Activated naive CD8-positive, alpha-beta T cell treated with anti-CD3 and anti-CD28 coated beads, Interleukin-2, amount 10 ng/mL, durations not matched to agents 7 days and 5 days (primary cell): ENCODE measurements at places on chromosomes 2 and 18. TPM values are rescaled to one million over a fixed set of nuclear protein-coding genes. Genes with fewer than 3 reads are reported as not detected.

GRCh38 chr18:65876310-65876709 is 125.5 kb downstream of the CDH7 start:
- no peaks in the 10 kb centered on the region for H3K27me3 ChIP-seq
- no peak overlapping the region for H3K27ac ChIP-seq
- no peaks in the 10 kb centered on the region for H3K4me1 ChIP-seq
- no peaks in the 10 kb centered on the region for H3K36me3 ChIP-seq
- no peak overlapping the region for H3K4me3 ChIP-seq

- no peak for DNase-seq
- H3K27me3 ChIP-seq = no peaks in the 10 kb centered on the region
- no peaks in the 10 kb centered on the region for H3K4me1 ChIP-seq
- H3K4me3 ChIP-seq = no peak overlapping the region
Measured at GRCh38 chr18:78757014-78757413, 222.6 kb upstream of the SALL3 start.

DNA sequence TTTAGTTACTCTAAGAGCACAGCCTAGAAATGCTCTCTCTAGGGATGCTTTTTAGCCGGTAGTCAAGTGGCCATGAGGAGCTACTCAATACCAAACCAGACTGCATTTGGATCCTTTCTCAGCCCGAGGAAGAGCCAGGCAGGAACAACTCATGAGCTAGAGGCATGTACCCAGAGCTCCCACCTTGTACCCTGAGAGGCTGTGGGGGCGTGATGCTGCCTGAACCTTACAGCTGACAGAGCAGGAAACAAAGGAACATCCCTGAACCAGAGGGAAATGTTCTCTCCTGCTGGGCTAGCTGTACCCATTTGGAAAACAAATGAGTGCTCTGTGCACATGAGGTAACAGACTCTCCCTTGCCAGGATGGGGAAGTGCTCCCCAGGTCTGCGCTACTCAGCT is 131.6 kb downstream of the OSR1 start:
- H3K27me3 ChIP-seq = no peaks in the 10 kb centered on the region
- no peak overlapping the region for H3K4me3 ChIP-seq
- H3K36me3 ChIP-seq = no peaks in the 10 kb centered on the region
- no peak for DNase-seq

BOK gene
- not detected for total RNA-seq

NLRC4 gene
- 0.09 TPM for total RNA-seq

- DNase-seq = no peak
- H3K4me1 ChIP-seq = no peaks in the 10 kb centered on the region
- H3K4me3 ChIP-seq = no peak overlapping the region
- no peak overlapping the region for H3K27ac ChIP-seq
Measured at GRCh38 chr18:59656373-59656887, 40.8 kb downstream of the CCBE1 start.

UGT1A10 gene
- not detected for total RNA-seq

DNA sequence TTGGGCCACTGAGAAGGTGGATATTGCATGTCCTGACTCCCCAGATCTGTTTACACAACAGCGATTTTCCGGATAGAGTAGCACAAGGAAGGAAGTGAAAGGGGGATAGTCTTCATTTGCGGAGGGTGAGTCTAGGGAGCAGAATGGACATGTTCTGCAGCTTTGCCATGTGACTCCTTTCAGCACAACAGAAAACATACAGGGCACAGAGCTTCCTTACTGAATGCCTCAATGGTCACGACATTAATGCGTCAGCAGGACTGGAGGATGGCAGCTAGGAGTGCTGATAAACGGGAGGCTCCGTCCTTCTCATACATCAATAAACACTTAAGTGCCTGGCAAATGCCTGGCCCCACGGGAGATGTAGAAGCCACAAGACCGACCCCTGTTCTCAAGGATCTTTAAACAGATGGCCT is 163.0 kb downstream of the FAM210A start:
- H3K27ac ChIP-seq = peak overlapping the region; percentile 80
- peaks cover 61% of the 10 kb centered on the region for H3K4me1 ChIP-seq
- H3K36me3 ChIP-seq = peaks cover 3% of the 10 kb centered on the region
- H3K27me3 ChIP-seq = no peaks in the 10 kb centered on the region
- H3K4me3 ChIP-seq = peak overlapping the region; percentile 56

- DNase-seq = no peak
- peaks cover 79% of the 10 kb centered on the region for H3K27me3 ChIP-seq
- H3K4me1 ChIP-seq = peaks cover 8% of the 10 kb centered on the region
- no peaks in the 10 kb centered on the region for H3K36me3 ChIP-seq
- no peak overlapping the region for H3K27ac ChIP-seq
- H3K4me3 ChIP-seq = peak overlapping the region; percentile 25
Measured at GRCh38 chr2:176103742-176104315, 3.3 kb upstream of the HOXD11 start.

EDAR gene
- total RNA-seq = 0.14 TPM

GRCh38 chr2:48134704-48135103 is 228.4 kb upstream of the FBXO11 start:
- H3K4me3 ChIP-seq = no peak overlapping the region
- H3K36me3 ChIP-seq = no peaks in the 10 kb centered on the region
- no peak for DNase-seq
- no peak overlapping the region for H3K27ac ChIP-seq

DNA sequence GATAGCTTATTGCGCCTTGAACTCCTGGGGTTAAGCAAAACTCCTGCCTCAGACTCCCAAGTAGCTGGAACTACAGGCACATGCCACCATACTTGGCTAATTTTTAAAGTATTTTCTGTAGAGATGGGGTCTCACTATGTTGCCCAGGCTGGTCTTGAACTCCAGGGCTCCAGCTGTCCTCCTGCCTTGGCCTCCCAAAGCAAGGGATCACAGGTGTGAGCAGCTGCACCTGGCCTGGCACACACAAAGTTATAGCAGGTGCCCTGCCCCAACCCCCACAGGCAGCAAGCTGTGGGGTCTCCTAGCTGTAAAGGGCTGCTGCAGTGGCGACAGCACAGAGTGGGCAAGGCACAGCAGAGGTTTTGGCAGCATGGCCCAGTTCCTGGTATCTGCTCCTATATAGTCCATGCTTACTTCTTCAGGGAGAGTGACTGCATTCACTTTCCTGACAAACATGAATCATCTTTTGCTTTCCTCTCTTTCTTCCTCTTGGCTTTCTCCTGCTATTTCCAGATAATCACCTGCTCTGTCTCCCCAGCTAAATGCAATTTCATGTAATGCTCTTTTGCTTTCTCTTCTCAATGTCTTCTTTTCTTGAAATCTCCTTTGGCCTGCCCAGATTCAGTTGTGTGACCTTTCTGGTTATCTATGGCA is 27.3 kb upstream of the METAP1D start:
- peaks cover 53% of the 10 kb centered on the region for H3K36me3 ChIP-seq
- peak overlapping the region; percentile 47 for H3K27ac ChIP-seq

LYPD6B gene
- not detected for total RNA-seq

PCARE gene
- total RNA-seq = not detected
